CD4-positive, alpha-beta T cell treated with Interleukin-2 at 100 ng/mL for 4 hours (primary cell): ENCODE measurements at places on chromosomes 16 and 17.

- DNase-seq: no peak
These were observed 7.4 kb upstream of the PSMC5 start for GRCh38 chr17:63819585-63820537.

GRCh38 chr17:19940722-19941464 is 36.7 kb downstream of the AKAP10 start:
- DNase-seq: no peak

GRCh38 chr17:40351359-40352236 is 12.9 kb downstream of the GJD3 start:
- DNase-seq: no peak

DNA sequence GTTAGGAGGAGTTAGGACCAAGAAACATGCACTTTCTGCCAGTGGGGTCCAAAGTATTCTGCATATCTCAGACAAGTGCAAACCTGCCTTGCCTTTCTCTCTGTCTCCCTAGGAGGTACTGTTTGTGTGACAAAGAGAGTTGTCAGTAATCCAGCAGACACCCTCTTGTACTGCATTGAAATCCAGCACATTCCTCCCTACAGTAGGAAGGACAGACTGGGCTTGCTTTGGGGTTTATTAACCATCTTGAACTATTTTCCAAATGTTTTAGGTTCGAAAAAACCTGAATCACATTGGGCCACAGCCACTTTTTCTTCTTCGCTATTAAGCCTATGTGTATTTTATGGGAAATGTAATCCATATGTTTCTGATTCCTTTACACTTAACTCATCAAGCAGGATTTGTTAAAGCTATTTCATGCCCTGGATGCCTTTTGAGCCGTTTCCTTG is 204.2 kb upstream of the KCNJ16 start:
- DNase-seq: no peak

- DNase-seq: no peak
These were observed 30.8 kb upstream of the RPL38 start for GRCh38 chr17:74172700-74173099.

GRCh38 chr16:50469744-50470321 is 78.4 kb upstream of the NKD1 start:
- DNase-seq: no peak

- no peak for DNase-seq
These were observed 39.7 kb downstream of the ARHGAP17 start for GRCh38 chr16:24975428-24975889.

- no peak for DNase-seq
These were observed at the start of gene KRT36 for GRCh38 chr17:41489531-41489930. Gene KRT36 (minus strand): TSS chr17:41489910. CDS start chr17:41489864, 46 bp downstream.

DNA sequence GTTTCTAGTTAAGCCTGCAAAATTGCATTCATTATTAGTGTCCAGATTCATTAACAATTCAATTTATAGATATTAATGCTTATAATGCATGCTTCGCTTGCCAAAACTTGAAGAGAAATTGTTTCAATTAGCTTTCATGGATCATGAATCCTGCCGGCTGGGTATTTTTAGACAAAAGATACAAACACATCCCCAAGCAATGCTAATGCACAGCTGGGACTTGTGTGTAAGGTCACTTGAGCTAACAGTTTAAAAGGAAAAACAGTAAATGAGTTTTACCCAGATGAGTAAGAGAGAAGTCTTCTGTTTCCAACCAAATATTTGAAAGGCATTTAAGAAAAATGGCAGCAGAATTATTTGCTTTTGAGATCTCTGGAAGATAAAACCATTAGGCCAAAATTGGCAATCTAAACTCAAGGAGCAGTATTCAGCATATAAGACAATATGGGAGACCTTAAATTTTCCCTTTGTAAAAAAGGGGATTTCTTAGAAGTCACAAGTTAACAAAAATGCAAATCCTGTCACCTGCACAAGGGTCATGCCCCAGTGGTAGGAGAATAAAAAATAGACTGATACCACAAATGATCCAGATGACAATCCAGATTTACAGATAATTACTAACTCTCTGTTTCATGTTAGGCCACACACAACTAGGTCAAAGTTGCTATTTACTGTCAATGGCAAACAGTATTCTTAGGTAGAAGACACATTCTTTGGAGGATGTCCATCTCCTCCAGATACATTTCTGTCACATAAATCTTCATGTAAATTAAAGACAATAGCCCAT is 418.4 kb upstream of the PMFBP1 start:
- DNase-seq: no peak

DNA sequence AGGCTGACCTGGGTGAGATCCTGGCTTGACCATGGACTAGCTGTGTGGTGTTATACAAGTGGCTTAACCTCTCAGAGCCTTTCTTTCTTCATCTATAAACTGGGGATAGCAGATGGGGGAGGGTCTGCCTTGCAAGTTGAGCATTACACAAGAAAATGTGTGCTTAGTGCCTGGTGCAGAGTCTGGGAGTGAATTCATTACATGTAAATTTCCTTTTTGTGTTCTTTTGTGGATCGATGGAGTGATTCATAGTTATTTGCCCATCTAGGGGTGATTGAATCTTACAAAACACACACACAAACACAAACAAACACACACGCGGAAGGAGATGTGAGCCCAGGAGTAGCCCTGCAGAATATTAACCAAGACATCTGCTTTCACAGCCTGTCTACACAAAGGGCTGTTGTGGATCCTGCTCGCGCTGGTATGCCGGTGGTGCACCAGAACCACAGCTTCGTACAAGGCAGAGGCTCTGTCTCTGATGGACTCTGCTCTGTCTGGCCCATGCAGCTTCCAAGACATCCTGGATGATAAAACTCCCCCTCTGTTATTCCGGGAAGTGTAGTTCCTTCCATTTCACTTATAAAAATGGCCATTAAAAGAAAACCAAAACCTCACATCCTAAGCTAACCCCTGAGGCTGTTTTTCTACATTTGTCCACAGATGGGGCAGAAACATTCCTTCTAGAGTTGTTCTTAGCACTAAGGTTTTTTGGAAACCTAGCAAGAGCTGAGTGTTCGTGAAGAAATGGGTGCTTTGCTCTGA is 86.1 kb downstream of the UTP18 start:
- no peak for DNase-seq

DNA sequence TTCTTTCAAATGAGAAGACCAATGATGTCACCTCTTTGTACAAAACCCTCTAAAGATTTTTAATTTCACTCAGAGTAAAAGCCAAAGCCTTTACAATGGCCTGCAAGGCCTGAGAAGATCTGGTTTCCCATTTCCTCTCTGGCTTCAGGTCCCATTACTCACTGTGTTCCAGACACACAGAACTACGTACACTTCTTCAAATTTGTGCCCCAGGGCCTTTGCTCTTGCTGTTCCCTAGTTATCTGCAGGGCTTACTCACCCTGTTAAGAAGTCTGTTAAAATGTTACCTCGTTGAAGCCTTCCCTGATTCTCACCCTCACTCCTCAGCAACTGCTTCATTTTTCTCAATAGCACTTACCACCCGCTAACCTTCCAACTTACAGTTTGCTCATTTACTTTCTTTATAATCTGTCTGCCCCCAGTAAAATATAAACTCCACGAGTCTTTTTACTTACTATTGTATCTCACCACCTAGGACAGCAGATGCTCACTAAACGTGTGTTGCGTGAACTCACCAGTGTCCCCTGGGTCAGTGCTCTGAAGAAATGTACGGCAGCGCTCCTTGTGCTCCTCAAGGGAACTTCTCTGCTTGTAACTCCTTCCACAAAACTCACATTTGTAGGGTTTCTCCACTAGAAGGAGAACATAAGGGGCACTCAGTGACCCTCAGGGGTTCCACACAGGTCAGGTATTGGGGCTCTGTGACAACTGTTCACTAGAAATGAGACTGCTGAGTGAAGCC is 50.2 kb downstream of the GRB7 start:
- DNase-seq: no peak

DNA sequence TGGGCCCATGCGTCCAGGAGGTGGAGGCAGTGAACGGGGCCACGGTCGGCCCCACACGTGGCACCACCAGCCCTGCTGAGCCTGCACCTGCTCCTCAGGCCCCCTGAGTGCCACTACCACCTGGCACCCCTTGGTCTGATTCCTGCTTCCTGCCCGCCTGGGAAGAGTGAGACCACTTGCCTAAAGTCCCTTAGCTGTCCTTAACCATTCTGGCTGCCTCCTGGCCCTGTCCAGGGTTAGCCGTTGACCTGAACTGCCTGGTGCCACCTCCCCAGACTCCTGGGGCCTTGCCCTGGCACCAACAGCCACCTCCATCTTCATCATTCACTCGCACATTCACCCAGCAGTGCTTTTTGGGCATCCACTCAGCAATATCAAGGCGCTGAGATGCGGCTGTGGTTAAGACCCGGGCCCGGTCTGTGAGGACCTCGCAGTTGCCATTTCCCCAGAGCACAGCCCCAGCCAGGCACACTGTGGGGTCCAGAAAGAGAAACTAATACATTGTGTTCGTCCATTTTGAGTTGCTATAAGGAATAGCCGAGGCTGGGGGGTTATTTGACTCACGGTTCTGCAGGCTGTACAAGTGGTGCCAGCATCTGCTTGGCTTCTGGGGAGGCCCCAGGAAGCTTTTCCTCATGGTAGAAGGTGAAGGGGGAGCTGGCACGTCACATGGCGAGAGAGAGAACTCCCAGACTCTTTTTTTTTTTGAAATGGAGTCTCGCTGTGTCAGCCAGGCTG is 318.4 kb downstream of the SEC14L1 start:
- DNase-seq: no peak

DNA sequence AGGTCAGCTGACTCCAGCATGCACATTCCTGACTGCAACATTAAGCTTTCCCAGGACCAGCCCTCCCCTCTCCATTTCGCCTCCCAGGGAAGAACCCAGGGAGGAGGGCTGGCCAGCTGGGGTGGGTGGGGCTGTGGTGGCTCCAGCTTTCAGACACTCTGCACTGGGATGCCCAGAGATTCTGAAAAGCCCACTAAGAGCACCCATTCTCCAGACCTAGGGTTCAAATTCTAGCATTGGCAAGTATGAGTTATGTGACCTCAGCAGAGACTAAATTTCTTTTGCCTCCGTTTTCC is 7.8 kb downstream of the DLX3 start:
- no peak for DNase-seq

DNA sequence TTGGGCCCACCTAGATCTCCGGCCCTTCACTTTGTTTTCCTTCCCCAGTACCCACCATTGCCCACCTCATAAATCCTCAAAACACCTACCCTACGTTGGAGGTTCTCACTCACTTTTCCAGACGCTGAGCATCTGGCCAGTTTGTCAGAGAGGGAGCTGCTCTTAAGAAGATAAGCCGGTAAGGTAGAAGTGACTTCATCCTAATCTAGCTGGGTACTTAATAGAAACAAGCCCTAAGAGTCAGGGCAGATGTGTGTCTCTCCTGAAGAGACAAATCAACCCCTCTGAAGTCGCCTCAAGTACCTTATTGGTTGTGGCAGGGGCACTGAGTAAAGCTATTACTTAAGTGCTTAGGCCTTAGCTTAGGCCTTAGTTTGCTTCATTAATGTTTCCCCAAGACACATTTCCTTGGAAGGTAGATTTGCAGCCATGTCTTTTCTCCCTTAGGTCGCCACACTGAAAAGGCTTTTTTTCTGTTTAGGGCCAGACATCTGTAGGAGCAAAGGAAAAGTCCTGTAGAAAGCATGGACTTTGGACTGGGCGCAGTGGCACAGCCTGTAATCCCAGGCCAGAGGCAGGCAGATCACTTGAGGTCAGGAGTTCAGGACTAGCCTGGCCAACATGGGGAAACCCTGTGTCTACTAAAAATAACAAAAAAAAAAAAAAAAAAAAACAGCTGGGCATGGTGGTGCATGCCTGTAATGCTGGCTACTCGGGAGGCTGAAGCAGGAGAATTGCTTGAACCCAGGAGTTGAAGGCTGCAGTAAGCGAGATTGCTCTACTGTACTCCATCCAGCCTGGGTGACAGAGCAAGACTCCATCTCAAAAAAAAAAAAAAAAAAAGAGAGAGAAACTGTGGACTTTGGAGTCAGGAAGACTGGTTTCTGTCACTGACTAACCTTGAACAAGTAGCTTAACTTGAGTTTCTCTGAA is 1.0 kb downstream of the TACO1 start:
- no peak for DNase-seq

GRCh38 chr17:82889496-82890338 is 49.9 kb upstream of the ZNF750 start:
- DNase-seq: no peak

DNA sequence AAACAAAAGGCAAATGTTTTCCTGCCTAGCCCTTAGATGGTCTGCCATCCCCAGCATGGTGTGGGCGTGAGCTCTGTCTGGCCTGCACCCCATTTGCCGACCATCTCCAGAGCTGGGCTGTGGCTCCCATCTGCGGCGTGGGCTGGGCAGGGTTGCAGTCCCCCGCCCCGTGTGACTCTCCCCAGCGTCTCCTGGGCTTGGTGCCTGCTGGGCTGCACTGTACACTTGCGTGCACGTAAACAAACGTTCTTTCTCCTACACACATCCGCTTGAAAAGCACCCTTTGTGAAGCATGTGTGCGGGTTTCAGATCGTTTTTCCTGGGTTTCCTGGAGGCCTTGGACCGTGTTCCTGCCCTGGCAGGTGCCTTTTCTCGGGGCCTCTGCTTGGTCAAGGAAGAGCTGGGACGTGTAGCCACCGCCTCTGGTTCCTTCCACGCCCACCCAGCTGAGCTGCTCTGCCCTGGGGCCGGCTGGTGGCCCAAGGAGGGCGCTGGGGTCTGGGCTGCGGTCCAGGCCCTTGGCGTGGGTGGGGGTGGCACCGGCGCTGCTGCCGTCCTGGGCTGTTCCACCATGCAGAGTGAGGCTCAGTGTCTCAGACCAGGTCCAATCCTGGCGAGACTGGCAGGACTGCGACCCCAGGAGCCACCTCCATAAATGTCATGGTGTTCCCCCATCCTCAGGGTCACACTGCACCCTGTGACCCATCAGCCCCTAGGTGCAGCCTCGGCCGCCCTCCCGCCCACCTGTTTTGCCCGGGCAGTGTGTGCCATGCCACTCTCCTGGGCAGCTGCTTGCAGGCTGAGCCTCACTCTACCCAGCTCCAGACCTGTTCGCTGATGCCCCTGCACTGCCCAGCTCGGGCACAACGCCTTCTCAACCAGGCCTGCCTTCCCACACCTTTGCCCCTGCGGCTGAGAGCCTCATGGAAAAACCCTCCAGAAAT is 9.9 kb upstream of the BAIAP3 start:
- DNase-seq: no peak

DNA sequence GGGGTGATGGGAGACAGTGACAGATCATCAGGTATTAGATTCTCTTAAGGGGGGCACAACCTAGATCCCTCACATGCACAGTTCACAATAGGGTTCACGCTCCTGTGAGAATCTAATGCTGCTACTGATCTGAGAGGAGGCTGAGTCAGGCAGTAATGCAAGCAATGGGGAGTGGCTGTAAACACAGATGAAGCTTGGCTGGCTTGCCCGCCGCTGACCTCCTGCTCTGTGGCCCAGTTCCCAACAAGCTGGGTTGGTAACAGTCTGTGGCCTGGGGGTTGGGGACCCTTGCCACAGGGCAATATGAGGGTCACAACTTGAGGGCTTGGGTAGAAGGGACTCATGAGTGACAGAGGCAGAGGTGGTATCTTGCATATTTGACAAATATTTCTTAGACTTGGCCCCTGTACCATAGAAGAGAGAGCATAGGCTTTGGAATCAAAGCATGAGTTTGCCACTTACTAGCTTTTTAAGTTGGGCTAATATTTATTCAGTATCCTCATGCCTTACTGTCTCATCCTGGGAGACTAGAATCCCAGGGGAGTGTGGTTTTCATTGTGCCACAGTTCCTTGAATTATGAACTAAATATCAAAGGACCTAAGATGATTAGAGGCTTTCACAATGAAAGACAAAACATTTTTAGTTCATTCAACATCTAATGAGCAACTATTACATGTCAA is 133.4 kb downstream of the SPACA3 start:
- DNase-seq: no peak
